ENCODE measurements at places on chromosomes 7 and 10.

DNA sequence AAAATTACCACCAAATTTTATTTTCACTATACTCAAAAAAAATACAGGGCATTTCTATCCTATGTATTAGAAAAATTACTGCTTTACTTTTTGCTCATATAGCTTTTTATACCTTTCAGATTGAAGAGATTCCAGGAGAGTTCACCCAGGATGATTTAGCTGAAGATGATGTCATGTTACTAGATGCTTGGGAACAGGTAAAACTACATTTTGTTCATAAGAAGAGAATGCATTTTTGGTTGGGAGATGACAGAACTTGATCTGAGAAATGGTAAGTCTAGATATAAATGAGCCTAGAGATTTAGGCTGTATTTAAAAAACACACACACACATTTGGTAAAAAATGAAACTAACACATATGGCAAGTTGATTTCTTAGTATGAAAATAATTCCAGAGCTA, 38.1 kb upstream of the ARL4A start:
- DNase-seq: no peak

- DNase-seq: no peak
These were observed 7.7 kb downstream of the DGKB start for GRCh38 chr7:14894826-14895225.

GRCh38 chr10:68981074-68981473, 7.5 kb upstream of the KIFBP start:
- no peak for DNase-seq

DNA sequence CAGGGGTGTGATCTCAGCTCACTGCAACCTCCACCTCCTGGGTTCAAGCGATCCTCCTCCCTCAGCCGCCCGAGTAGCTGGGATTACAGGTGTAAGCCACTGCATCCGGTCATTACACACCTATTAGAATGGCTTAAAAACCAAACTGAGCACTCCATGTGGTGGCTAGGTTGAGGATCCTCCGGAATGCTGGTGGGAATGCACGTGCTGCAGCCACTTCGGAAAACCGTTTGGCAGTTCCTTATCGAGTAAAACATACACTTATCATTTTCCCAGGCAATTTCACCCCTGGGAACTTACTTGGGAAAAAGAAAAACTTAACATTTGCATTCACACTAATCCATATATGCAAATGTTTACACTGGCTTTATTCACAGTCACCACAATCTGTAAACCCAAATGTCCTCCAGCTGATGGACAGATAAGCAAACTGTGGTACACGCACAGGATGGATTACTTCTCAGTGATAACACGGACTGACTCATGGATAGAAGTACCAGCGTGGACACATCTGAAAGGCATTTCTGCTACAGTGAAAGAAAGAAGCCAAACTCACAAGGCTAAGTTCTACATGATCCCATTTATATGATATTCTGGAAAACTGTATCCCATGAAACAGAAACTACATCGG, 20.4 kb downstream of the RFC2 start:
- no peak for DNase-seq

DNA sequence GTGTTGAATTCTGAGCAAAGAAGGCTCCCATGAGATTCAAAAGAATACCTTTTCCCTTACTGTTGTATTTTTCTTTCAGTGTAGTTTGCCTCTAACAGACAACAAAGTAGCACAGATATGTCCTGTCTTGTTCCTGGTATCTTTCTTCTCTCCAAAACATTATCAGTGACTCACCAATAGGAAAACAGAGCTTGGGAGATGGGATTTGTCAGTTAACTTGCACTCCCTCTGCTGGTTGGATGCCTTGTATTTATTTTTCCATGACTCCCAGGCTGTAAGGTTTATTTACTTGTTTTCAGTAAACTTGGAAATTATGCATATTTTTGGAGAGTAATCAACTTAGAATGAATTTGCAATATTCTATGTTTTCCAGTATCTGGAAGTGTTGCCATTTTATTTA, 129.7 kb downstream of the SAMD9 start:
- no peak for DNase-seq
